Lower lobe of right lung (tissue), 2 donors: ENCODE measurements at places on chromosomes 3 and 15. TPM values are rescaled to one million over a fixed set of nuclear protein-coding genes. Genes with fewer than 3 reads are reported as not detected.

- no peaks in the 10 kb centered on the region for H3K36me3 ChIP-seq
- H3K27me3 ChIP-seq, result no peaks in the 10 kb centered on the region
- H3K27ac ChIP-seq, result no peak overlapping the region
- H3K4me1 ChIP-seq, result no peaks in the 10 kb centered on the region
- no peak overlapping the region for H3K4me3 ChIP-seq
These were observed 12.7 kb downstream of the TMEM108 start for GRCh38 chr3:133050891-133051290.

GRCh38 chr3:16467393-16467792 is 46.1 kb downstream of the RFTN1 start:
- H3K36me3 ChIP-seq, result peaks cover 3% of the 10 kb centered on the region
- H3K27ac ChIP-seq, result no peak overlapping the region
- peaks cover 33% of the 10 kb centered on the region for H3K4me1 ChIP-seq

- peaks cover 3% of the 10 kb centered on the region for H3K27me3 ChIP-seq
- no peak for DNase-seq
- peaks cover 11% of the 10 kb centered on the region for H3K4me1 ChIP-seq
- H3K4me3 ChIP-seq, result no peak overlapping the region
- H3K36me3 ChIP-seq, result no peaks in the 10 kb centered on the region
These were observed 44.6 kb downstream of the CCNL1 start for GRCh38 chr3:157115069-157116006.

Gene PATL2
- 4.5 TPM for total RNA-seq

GRCh38 chr3:143850877-143851276 is 2.6 kb upstream of the SLC9A9 start:
- H3K36me3 ChIP-seq, result no peaks in the 10 kb centered on the region
- DNase-seq, result no peak
- no peaks in the 10 kb centered on the region for H3K27me3 ChIP-seq
- peaks cover 17% of the 10 kb centered on the region for H3K4me1 ChIP-seq
- H3K4me3 ChIP-seq, result no peak overlapping the region

DNA sequence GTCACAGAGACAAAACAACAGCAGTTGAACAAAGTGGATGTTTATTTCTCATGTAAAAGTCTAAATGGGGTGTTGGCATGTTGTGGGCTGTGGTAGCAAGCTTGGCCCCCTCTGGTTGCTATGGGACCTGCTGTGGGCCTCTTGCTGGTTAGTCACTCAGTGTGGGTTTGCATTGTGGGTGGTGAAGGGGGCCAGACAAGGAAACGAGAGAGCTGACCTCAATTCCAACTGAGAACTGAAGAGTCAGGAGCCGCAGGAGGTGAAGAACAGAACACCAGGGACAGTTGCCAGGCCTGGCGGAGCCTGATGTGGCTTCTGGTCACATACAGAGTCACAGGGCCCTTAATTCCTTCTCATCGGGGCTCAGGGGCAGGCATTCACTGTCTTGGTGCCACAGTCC is 1.9 kb upstream of the ADPGK start:
- H3K27ac ChIP-seq, result peak overlapping the region; percentile 99
- H3K36me3 ChIP-seq, result peaks cover 5% of the 10 kb centered on the region
- no peak for DNase-seq

DNA sequence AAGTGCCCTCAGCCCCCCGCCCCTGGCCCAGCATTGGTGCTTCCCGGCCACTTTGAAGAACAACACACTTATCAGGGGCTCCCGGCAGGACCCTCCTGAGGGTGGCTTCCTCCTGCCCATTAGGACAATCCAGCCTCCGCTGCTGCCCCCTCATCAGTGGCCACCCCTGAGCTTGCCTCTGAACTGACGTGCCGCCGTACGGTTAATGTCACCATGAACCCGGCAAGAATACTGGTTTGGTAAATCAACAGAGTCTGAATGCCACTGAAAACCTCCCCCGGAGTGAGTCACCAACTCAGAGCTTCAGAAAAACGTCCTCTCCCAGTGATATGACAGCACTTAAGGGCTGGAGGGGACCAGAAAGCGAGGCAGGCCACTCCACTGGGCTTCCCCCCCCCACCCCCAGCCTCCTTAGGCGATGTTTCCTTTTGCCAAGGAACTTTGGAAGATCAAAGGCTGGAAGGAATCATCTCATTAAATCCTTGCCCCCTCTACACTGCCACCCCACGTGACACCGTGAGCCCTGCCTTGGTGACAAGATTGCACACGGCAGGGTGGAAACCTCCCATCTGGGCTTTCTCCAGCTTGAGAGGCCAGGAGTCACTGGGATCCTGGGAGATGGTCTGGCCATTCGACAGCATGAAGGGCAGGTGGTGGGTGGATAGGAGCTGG is 142.1 kb downstream of the NUP210 start:
- H3K4me3 ChIP-seq, result no peak overlapping the region
- H3K4me1 ChIP-seq, result peaks cover 18% of the 10 kb centered on the region
- peak; percentile 37 for DNase-seq

GRCh38 chr3:14539384-14539741 is 779 bp downstream of the GRIP2 start:
- H3K4me3 ChIP-seq, result no peak overlapping the region
- H3K27me3 ChIP-seq, result peaks cover 8% of the 10 kb centered on the region
- H3K4me1 ChIP-seq, result no peaks in the 10 kb centered on the region
- H3K36me3 ChIP-seq, result no peaks in the 10 kb centered on the region

GRCh38 chr3:119594066-119594465 is 3.6 kb upstream of the PLA1A start:
- H3K27me3 ChIP-seq, result no peaks in the 10 kb centered on the region
- H3K4me1 ChIP-seq, result peaks cover 34% of the 10 kb centered on the region
- H3K4me3 ChIP-seq, result no peak overlapping the region

Gene ZMYND10
- total RNA-seq, result 32.8 TPM

- H3K27ac ChIP-seq, result no peak overlapping the region
- H3K36me3 ChIP-seq, result no peaks in the 10 kb centered on the region
- no peak overlapping the region for H3K4me3 ChIP-seq
- no peaks in the 10 kb centered on the region for H3K4me1 ChIP-seq
- no peak for DNase-seq
These were observed 453.0 kb upstream of the DPH6 start for GRCh38 chr15:35998663-35999602.

GRCh38 chr15:100711516-100712021 is 109.2 kb downstream of the ASB7 start:
- no peaks in the 10 kb centered on the region for H3K36me3 ChIP-seq
- no peak overlapping the region for H3K27ac ChIP-seq
- DNase-seq, result no peak
- H3K27me3 ChIP-seq, result no peaks in the 10 kb centered on the region
- H3K4me1 ChIP-seq, result peaks cover 46% of the 10 kb centered on the region
- no peak overlapping the region for H3K4me3 ChIP-seq

Gene CMTM6
- 69.5 TPM for total RNA-seq

- no peaks in the 10 kb centered on the region for H3K36me3 ChIP-seq
- H3K4me1 ChIP-seq, result no peaks in the 10 kb centered on the region
- H3K27me3 ChIP-seq, result peaks cover 23% of the 10 kb centered on the region
- H3K27ac ChIP-seq, result no peak overlapping the region
- H3K4me3 ChIP-seq, result no peak overlapping the region
These were observed 4.7 kb upstream of the BNC1 start for GRCh38 chr15:83289160-83289559.

Gene PLSCR2
- 0.86 TPM for total RNA-seq
